ENCODE measurements at places on chromosomes 12 and 14.

GRCh38 chr14:66065188-66065587, 421.0 kb upstream of the CCDC196 start:
- no peak for DNase-seq

GRCh38 chr12:58809064-58809607, 111.2 kb downstream of the LRIG3 start:
- DNase-seq: no peak

DNA sequence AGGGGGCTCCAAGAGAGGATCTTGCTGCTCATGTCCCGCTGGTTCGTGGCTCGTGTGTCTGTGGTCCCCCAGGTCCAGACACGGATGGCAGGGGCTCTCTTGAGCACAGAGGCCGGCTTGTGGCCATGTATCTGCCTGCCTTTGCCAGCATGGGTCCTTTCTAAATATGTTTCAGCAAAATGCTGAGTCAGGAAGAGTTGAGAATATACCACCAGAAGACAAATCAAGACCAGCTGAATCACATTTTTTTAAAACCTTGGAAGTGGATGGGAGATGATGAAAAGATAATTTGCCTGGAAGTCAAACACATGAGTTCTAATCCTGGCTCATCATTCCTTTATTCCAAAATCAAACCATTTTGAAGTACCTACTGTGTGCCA, 58.0 kb downstream of the NUAK1 start:
- no peak for DNase-seq

DNA sequence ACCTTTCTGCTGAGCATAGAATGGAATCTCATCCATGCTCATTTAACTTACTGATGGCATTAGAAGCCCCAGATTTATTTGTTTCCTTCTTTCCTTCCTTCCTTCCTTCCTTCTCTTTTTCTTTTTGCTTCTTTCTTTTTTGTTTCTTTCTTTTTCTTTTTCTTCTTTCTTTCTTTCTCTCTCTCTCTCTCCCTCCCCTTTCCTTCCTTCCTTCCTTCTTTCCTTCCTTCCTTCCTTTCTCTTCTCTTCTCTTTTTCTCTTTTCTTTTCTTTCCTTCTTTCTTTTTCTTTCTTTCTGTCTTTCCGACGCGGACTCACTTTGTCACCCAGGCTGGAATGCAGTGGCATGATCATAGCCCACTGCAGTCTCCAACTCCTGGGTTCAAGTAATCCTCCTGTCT, 55.9 kb downstream of the C12orf75 start:
- no peak for DNase-seq

DNA sequence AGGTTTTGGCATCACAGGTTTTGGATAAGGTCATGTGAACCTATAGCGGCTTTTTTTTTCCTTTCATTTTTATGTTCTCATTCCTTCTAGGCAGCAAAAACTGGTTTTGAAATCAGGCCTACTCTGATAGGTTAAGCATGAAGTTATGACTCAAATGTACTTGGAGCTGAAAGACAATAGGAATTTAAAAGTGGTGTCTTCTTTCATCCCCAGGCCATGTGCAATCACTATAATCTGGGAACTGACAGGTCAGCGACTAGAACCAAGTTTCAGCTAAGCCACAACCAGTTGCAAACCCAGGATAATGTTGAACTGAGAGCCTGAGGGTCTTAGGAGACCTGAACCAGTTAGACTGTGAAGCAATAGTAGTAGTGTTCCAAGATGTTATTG, 74.3 kb downstream of the ANO6 start:
- DNase-seq: no peak

GRCh38 chr14:24576771-24577170, 721 bp upstream of the CTSG start:
- no peak for DNase-seq

GRCh38 chr12:40827683-40828592, 135.7 kb downstream of the CNTN1 start:
- DNase-seq: no peak

- no peak for DNase-seq
Observed at GRCh38 chr14:62158779-62159178, 396.6 kb downstream of the SNAPC1 start.

DNA sequence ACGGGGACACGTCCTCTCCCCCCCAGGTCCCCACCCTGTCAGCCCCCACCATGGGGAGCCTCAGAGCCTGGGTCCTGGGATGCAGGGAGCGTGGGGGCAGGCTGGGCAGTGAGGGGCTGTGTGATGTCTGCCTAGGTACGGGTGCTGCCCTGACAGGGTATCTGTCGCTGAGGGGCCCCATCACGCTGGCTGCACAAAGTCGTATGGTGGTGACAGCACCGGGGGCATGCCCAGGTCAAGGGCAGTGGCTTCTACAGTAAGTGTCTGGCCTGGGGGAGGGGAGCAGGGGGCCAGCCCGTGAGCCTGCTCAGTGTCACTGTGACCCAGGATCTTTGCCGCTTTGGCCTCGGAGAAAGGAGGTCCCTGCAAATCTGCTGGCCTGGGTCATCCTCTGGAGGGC, 23.3 kb downstream of the PAPLN start:
- no peak for DNase-seq

DNA sequence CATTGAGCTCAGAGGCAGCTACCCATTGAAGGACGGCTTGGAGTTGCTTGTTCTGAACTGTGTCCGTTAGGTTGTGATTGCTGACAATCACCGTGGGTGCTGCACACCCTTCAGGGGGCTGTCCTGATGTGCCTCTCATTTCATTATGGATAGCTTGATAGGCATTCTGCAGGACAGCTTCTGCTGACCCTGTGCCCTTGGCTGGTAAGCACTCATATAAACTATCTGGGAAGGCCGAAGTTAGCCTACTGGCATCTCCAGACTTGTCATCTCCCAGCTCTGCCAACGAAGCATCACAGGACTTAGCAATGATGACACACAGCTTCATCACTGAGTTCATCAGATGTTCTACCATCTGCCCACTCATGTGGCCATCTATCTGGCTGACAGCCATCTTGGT, 22.3 kb downstream of the AKAP3 start:
- DNase-seq: no peak

- DNase-seq: no peak
Observed at GRCh38 chr12:27747111-27747820, 32.8 kb upstream of the KLHL42 start.

DNA sequence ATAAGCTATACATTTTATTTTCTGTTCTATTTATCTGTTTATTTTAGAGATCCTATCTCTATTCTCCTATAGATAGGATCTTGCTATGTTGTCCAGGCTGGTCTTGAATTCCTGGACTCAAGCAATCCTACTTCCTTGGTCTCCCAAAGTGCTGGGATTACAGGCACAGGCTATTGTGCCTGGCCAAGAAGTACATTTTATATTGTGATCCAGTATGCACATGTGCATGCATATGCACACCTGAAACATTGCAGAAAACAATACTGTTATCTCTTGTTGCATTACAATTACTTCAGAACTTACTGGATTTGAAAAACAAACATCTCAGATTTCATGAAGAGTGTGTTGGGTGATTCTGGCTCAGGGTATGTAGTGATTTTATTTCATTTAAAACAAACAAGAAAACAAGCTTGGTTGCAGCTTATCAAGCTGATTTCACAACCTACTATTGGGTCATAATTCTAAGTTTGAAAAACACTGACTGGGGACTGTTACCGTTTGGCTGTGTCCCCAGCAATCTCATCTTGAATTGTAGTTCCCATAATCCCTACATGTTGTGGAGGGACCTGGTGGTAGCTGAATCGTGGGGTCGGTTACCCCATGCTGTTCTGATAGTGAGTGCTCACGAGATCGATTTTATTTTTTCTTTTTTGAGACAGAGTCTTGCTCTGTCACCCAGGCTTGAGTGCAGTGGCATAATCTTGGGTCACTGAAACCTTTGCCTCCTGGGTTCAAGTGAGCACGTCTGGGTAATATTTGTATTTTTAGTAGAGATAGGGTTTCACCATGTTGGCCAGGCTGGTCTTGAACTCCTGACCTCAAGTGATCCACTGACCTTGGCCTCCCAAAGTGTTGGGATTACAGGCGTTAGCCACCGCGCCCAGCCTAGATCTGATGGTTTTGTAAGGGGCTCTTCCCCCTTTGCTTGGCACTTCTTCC, 31.3 kb downstream of the ERC1 start:
- DNase-seq: no peak

- DNase-seq: no peak
Observed at GRCh38 chr12:66055837-66056319, 74.7 kb downstream of the LLPH start.

DNA sequence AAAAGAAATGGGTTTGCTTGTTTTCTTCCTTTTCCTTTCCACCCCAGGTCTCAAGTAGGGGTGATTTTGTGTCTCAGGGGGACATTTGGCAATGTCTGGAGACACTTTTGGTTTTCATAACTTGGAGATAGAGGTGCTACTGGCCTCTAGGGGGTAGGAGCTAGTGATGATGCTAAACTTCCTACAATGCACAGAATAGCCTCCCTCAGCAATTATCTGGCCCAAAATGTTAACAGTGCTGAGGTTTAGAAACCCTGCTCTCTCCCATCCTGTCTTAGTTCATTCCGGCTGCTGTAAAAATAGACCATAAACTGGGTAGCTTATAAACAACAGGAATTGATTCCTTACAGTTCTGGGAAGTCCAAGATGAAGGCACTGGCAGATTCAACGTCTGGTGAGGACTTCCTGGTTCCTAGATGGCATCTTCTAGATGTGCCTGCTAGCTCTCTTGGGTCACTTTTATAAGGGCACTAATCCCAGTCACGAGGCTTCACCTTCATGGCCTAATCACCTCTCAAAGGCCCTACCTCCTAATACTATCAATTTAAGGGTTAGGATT, 7.4 kb upstream of the GAS2L3 start:
- DNase-seq: no peak

DNA sequence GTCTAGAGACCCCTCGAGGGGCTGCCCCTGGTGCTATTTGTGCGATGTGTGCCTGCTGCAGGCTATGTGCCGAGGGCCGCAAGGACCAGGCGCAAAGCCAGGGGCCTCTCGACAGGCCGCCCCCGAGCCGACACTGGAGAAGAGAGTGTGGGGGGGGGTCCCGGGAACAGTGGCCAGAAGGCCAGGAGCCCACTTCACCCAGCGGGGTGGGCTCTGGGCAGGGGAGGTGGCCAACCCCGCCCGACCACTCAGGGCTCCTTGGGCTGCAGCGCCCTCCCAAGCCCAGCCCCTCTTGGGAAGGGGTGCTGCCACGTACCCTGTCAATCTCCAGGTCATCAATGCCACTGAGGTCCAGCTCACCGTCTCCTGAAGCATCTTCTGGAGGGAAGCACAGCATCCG, 28.6 kb upstream of the BTBD6 start:
- no peak for DNase-seq

DNA sequence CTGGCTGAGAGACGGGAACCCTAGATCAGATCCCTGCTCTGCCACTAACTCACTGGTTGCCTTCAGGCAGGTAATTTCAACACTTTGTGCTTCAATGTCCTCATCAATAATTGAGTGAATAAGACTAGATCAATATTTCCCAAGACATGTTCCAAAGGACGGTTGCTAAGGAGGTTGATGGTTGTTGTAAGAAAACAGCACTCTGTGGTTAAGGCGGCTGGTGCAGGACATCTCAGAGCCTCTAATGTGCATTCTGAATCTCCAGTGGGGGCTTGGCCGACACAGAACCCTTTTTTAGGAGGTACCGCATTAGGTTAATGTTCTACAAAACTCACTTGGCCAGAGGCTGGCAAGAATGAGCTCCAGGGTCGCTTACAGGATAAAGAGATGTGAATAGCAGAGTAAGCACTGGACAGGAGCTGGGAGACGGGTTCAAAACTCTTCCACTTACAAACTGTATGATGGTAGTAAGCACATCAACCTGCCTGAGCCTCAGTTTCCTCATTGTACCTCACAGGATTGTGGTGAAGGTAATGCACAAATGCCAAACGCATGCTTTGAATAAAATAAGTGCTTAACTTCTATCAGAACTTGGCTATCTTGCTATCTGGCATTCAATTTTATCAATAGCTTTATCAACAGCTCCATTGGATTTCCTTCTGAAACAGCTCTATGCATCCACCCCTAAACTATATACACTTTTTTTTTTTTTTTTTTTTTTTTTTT, 136.9 kb upstream of the PARP11 start:
- no peak for DNase-seq

DNA sequence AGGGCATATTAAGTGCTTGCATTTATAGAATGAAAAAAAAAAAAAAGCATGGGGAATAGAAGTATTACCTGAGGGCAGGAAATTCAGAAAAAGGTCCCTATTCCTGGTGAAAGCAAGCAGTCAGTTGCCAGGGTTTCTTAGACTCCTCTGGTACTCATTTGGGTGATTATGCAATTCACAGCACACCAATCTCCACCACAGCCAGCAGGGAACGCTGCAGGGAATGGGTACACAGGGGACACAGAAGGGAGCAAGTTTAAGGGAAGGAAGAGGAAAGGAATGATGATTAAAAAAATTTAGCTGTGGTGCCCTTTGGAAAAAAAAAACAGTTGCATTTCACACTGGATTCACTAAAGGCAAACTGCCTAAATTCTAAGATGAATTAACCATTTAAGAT, 14.2 kb downstream of the BLTP3B start:
- DNase-seq: no peak

GRCh38 chr12:124939421-124940142, 25.1 kb upstream of the UBC start:
- DNase-seq: no peak
